ENCODE measurements at places on chromosomes 6 and 20.

GRCh38 chr6:44250067-44250717, 3.3 kb downstream of the HSP90AB1 start:
- DNase-seq: no peak

GRCh38 chr20:36745927-36746659, at the start of gene NDRG3:
TSS of gene NDRG3 (minus strand) at chr20:36746090. CDS start at chr20:36721735, 24,355 bp downstream.
- peak; percentile 94 for DNase-seq

DNA sequence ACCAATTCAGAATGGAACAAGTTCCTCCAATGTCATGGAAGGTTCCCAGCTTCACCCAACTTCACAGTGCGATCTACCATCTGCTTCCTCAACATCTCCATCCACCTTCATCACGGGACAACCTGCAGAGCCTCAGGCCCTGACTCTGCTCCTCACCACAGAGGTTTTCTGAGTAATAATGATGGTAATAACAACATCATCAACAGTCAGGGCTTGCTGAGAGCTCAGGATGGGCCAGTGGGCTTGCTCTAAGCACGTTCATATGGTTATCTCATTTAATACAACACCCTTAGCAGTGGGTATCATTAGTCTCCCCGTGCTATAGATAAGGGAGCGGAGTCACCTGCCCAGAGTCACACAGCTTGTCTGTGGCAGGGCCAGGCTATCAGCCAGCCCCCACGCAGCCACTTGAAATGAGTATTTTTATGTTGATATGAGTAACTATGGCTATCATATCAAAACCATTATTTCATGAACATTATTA, 38.6 kb downstream of the PREX1 start:
- no peak for DNase-seq

DNA sequence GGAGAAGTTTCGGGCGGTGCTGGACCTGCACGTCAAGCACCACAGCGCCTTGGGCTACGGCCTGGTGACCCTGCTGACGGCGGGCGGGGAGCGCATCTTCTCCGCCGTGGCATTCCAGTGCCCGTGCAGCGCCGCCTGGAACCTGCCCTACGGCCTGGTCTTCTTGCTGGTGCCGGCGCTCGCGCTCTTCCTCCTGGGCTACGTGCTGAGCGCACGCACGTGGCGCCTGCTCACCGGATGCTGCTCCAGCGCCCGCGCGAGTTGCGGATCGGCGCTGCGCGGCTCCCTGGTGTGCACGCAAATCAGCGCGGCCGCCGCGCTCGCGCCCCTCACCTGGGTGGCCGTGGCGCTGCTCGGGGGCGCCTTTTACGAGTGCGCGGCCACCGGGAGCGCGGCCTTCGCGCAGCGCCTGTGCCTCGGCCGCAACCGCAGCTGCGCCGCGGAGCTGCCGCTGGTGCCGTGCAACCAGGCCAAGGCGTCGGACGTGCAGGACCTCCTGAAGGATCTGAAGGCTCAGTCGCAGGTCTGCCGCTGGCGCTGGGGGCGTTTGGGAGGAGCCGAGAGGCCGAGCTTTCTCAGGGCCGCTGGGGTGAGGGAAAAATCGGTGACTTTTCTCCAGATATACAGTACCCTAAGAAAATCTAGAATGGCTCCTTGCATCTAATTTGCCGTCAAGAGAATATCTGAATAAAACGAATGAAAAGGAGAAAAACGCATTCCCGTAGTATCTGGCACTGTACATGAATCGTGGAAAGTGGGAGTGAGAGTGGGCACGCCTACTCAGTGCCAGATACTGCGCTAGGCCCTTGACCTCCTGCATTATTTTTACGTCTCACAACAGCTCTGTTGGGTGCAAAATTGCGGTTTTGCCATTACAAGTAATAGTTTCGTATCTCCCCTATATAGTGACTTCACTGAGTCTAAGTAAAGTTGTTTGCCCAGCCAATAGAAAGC, 1.0 kb downstream of the CALHM6 start:
- DNase-seq: no peak

- no peak for DNase-seq
Measured at GRCh38 chr6:85966828-85967227, 324.1 kb upstream of the SYNCRIP start.

- no peak for DNase-seq
Measured at GRCh38 chr6:40125680-40126394, 191.6 kb upstream of the MOCS1 start.

- no peak for DNase-seq
Measured at GRCh38 chr6:131838051-131838450, 30.2 kb downstream of the ENPP1 start.

GRCh38 chr20:37398750-37399621, 53.0 kb downstream of the SRC start:
- DNase-seq: no peak

GRCh38 chr20:25563876-25564275, 21.5 kb downstream of the NINL start:
- no peak for DNase-seq

- DNase-seq: peak; percentile 8
Measured at GRCh38 chr6:32046450-32047083, 8.4 kb downstream of the CYP21A2 start.

DNA sequence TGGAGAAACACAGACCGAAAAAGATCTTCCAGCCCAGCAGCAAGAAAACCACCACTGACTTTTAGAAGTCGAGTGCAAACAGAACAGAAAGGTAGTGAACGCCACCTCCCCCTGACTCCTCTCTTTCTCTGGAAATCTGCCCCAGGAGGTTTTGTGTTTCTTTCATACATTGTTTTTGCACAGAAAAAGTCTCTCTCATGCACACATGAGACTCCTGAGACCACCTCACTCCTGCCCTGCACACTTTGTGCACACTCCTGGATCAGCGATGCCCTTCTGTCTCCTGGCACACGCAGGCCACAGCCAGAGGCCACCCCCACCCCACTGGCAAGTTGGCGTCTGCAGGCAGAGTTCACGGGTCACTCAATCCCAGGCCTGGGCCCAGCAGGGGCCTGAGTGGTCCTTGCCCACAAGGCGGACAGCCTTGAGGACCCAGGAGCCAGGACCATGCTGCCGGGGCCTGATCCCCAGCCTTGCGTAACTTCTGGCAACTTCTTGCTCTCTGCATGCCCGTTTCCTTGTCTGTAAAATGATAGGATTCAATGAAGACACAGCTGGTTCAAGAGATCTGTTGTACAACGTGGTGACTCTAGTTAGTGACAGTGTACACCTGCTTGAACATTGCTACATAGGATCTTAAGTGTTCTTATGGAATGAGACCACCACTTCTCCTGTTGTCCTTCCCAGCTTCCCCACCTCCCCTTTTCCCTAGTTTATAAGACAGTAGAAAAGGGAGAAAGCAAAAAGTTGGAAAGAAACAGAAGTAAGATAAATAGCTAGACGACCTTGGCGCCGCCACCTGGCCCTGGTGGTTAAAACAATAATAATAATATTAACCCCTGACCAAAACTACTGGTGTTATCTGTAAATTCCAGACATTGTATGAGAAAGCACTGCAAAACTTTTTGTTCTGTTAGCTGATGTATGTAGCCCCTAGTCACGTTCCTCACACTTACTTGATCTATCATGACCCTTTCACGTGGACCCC, 30.2 kb upstream of the CST7 start:
- no peak for DNase-seq

DNA sequence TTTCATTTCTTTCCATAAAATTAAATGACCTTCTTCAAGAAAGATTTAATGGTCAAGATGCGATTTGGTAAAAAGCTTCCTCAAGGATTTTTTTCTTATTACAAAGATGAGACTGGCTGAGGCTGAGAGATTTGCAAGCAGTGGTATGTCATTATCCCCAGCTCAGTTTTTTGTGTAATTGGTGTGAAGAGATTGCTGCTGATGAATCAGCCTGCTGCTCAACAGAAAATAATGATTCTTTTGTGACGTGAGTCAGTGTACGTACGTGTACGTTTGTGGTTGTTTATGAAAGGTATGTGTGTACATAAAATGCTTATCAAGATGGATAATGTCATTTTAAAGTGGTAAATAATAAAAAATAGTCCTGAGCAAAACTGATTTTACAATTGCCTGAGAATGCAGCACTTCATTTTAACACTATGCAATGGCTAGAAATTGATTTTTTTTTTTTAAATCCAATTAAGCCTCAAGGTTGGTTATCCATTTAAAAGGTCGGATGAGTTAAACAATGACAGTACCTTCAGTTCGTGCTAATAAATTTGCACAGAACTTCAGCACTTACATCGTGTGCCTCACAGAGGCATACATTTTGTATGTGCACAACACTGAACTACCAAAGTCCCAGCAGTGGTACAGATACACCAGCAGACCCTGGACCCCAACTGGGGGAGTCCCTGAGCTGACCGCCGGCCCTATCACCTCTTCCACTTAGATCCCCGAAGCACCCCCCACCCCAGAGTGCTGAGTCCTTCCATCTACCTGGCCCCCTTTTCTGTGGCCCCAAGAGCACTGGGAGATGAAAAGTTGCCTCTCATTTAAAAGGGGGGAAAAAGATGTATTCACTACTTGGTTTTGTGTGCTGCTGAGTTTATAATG, 9.7 kb upstream of the NPEPL1 start:
- no peak for DNase-seq

DNA sequence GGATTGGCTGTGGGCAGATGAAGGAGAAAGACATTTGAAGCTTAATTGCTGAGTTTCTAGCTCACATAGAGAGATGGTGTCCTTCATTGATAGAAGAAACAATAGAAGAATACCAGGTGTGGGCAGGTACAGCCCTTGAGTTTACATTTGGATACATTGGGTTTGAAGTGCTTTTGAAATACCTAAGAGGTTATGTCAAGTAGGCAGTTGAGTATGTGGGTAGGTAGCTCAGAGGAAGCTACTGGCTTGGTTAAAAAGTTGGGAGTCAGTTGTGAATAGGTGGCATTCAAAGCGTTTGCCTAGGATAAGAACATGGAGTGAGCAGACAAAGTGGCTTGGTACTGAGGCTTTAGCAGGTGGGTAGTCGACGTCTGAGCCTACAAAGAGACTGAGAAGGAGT, 25.0 kb downstream of the NDUFAF5 start:
- no peak for DNase-seq

- no peak for DNase-seq
Measured at GRCh38 chr6:44564906-44565524, 177.5 kb downstream of the CDC5L start.

GRCh38 chr6:69693762-69694161, 103.0 kb downstream of the LMBRD1 start:
- no peak for DNase-seq

DNA sequence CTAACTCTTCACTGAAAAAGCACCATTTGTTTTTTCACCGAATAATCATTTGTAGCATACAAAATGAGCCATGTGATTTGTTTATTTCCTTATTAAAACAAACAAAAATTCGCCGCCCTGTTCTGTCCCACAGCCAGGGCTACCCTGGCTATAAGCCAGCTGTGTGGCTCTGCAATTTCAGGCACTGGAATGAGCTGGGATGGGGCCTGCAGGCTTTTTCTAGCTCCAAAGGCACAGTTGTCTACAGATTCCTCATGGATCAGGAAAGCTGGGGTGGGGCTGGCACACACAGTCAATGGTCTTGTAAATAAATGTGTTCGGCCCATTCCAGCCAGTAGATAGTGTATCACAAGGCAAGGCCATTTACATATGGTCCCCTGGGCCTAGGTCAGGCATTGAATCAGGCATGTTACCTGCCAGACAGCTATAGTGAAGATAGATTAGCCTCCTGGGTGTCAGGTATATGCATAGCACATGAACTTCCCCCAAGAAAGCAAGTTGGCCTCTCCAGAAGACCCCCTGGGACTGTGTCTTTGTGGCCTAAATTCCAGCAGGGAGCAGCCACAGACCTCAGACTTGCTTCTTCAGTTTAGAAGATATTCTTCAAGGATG, 608.9 kb downstream of the MAFB start:
- no peak for DNase-seq

GRCh38 chr6:26187981-26188635, 100.9 kb downstream of the HFE start:
- no peak for DNase-seq

DNA sequence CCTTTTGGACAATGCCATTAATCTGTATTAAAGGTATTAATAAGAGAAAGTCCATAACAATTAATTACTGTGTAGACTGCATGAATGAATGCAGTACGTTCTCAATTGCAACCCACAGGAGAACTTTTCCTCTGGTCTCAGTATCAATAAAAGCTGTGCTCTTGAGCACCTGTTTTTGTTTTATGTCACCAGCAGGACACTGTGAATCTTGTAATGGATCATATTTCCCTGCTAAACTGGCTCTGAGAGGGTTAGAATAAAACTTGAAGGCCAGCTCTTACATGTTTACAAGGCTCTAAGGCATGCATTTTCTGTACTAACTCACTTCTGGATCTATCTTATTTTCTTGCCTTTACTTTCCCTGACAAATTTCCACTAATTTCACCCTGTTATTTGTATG, 214.3 kb upstream of the PLN start:
- DNase-seq: no peak

DNA sequence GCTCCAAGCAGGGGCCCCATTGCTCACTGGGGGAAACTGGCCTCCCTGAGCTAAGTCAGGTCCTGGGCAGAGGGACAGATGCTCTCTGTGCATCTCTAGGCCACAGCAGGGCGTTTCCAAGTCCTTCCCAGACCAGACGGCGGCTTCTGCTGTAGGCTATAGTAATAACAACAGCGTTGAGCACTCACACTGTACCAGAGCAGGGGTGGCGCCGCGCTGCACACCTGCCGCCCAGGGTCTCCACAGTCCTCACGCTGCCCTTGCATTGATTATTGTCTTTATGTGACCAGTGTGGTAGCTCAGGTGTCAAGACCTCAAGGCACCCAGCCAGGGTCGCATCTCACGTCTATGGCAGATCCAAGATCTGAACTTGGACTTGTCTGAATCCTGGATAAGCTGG, 14.9 kb upstream of the CCN5 start:
- no peak for DNase-seq

DNA sequence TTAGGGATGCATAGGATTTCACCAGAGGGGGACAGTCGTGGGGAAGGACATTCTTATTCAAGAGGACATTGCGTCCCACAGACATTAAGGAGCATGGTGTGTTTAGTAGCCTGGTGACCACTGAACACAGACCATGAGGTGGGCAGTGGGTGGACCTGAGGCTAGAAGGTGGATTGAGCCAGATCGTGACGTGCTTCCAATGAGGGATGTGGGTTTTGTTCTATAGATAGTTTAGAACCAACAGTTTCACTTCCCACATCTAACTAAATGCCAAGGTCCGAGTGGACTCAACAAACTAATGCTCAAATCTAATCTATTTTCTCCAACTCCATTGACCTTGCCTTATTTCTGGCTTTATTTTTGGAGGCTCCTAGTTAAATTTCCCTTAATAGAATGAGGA, 58.5 kb downstream of the OGFRL1 start:
- DNase-seq: peak; percentile 25

DNA sequence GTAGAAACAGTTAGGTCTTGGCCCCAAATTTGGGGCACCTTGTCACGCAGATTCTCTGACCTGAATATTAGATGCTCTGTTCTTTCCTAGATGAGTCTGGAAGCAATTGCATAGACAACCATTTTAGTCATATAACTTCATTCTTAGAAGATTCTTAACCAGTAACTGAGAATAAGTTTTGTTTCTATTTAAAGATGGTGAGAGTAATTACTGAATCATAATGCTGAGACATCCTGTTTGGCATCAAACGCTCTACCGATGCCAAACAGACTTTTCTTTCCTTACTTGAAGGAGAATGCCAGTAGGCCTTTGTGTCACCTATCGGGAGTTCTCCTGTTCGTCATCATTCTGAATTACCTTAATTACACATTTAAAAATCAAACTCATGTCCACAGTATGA, 131.6 kb upstream of the ID4 start:
- no peak for DNase-seq

GRCh38 chr6:166598441-166599138, 12.1 kb upstream of the RAMACL start:
- DNase-seq: peak; percentile 39

- no peak for DNase-seq
Measured at GRCh38 chr6:18262702-18263417, 1.5 kb downstream of the DEK start.

All from midbrain (tissue), 1 donor.